ENCODE measurements at places on chromosomes 11 and 22.

GRCh38 chr11:23875176-23875850, 621.5 kb upstream of the LUZP2 start:
- DNase-seq, result no peak

DNA sequence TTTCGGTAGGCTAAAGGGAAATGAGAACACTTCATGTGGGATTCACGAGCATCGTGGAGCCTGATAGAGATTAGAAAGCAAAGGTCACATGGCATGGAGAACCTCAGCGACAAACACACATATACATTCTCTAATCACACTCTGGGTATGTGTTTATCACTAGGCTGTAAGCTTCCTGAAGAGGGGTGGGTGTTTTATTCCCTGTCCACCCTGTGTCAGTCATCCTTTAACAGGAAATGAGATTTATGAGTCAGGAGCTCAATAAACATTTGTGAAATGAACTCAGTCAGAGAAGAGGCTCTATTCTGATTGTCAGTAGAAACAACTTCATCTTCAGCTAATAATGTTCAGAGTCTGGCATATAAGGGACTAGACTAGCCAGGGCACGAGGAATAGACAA, 71.7 kb upstream of the EIF3M start:
- peak; percentile 34 for DNase-seq

DNA sequence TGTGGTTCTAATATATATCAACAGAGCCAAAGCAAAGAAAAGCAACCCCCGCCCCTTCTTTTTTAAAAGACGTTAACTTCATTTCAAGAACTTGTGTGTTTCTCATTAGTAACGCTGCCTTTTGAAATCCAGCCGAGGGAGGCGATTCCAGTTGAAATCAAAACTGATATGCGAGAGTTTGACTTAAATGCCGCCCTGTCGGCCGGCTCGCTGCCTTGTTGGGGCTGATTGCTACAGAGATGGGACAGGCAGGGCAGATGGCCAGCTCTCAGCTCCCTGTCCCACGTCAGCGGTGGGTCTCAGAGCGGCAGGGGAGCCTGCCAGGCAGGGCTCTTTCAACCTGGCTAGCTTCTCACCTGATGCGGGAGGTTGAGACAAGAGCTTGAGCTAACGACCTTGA, 51.9 kb upstream of the ALX4 start:
- DNase-seq, result no peak

GRCh38 chr11:77497368-77497767, 23.5 kb upstream of the PAK1 start:
- peak; percentile 39 for DNase-seq

DNA sequence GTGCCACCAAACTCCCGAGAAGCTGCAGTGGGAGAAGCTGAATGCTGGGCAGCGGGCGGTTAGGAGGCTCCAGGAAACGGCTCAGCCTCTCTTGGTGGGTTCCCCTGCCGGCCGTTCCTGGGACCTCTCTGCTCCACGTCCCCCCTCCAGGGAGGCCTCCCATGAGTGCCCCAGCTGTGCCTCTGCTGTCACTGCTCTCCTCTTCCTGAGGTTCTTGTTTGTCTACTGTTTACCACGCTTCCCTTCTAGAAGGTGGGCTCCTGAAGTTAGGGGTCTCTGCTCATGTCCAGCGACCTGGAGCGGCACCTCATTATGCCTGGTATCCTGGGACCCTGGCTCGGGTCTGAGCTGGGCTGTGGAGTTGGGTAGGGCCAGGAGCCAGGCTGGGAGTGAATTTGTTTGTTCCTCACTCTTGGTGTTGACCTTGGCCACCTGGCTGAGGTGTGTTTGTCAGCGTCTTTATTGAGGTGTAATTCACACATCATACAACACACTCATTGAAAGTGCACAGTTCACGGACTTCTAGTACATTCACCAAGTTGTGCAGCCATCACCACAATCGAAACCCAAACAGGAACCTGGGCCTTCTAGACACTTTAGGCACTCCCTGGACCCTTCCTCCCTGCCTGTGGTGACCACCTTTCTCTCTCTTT, 37.8 kb upstream of the GRAMD4 start:
- DNase-seq, result no peak

- no peak for DNase-seq
Measured at GRCh38 chr11:10969387-10969786, 111.5 kb upstream of the ZBED5 start.

DNA sequence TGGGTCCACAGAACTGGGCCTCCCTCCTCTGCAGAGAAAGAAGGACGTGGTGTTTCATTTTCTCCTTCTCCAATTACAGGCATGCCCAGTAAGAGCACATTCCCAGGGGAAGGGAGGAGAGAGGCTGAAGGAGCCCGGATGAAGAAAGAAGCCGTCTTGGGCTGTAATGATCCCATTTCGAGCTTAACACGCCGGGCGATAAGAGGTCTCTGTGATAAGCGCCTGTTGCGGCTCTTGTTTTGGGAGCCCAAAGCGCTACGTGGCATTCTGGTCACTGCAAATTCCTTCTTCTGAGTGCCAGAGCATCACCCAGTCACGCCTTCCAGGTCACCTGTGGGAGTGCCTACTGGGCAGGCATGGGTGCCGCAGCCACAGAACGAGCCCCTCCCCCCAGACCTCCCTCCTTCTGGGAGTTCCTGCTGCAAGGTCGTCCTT, 57.5 kb downstream of the ANO1 start:
- DNase-seq, result no peak

GRCh38 chr11:100681064-100681502, 6.0 kb upstream of the ARHGAP42 start:
- peak; percentile 88 for DNase-seq

GRCh38 chr11:68402355-68403031, 58.1 kb upstream of the PPP6R3 start:
- DNase-seq, result no peak

DNA sequence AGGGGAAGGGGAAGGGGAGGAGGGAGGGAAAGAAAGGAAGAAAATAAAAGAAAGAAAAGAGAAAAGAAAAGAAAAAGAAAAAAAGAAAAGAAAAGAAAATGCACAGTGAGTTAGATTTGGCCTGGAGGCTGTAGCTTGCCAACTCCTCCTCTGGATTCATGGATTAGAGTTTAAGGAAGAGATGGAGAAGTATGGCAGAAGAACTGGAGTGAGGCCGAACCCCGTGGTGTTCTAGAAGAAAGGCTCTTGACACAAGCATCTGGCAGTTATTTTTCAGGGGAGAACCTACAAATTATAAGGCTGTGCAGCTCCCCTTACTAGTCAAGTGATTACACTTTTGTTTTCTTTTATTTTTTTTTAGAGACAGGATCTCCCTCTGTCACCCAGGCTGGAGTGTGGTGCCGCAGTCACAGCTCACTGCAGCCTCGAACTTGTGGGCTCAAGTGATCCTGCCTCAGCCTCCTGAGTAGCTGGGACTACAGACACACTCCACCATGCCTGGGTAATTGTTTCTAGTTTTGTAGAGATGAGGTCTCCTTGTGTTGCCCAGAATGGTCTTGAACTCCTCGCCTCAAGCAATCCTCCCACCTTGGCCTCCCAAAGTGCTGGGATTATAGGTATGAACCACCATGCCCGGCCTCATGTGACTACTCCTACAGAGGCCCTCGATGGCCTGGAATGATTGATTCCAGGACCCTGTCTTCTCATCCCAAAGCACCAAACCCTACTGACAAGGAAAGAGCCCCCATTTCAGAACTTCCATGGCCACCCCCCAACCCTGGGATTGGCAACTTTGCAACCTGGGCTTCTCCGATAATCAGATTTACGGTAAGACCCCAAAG, 19.5 kb downstream of the ZNF74 start:
- DNase-seq, result no peak

DNA sequence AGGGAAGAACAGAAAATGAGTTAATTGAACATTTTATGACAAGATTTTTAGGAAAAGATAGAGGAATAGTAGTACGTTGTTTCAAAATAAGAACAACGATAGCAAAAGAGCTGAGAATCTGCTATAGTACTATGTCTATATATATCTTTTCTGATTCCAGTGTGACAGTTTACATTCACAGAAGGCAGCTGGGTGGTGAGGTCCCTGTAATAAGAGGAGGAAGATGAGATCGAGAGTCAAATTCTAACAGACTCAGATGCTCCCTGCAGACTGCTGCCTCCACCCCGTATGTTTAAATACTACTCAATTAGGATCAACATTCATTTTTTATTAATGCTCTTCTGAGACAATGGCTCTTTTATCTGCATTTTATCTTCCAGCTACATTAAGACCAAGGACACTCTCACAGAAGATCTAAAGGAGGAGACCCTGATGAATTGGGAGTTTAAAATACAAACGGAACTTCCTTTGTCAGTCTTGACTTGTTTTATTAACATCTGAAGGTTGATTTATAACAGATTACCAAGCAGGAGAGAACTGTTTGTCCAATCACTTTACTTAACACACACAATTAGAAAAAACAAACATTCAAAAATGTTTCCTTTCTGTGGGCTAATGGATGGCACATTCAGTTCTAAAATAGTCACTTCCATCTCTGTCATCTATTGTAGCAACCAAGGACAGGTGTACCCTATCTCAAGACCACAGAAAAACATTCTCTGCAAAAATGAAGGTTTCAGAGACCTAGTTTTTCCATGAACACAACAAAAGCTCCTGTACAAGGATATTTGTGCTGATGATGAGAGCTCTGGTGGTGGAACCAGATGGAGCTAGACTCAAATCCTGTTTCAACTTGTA, 240.2 kb downstream of the CADM1 start:
- DNase-seq, result no peak

DNA sequence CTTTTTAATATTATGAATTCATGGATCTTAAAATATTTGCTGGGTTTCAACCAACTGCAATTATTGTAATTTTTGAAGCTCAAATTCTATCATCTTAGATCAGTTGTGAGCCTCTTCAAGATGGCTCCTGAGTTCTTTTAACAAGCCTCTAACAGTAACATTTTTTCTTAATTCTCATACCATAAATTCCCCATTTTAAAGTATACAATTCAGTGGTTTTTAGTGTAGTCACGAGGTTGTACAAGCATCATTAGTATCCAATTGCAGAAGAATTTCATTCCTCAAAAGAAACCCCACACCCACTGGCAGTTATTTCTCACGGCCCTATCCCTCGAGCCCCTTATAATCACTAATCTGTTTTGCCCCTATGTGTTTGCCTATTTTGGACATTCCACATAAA, 270.8 kb downstream of the SBF2 start:
- DNase-seq, result no peak

GRCh38 chr11:1564535-1565172, 7.4 kb downstream of the DUSP8 start:
- DNase-seq, result peak; percentile 43

DNA sequence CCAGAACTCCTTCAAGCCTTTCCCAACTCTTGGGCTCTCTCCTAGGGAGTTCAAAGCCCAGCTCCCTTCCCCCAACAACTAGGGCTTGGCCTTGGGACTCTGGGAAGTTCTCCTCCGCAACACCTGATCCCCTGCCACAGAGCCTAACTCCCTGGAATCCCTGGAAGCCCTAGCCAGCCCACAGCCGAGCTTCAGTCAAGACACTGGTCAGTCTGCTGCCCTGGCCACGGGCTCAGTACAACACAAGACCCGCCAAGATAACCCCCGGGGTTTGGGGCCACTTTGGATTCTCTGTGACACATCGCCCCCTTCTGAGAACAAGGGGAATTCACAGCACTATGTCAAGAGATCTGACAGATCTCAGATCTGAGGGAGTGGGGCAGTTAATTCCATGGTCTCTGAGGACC, 58.3 kb downstream of the SLC22A12 start:
- peak; percentile 76 for DNase-seq

DNA sequence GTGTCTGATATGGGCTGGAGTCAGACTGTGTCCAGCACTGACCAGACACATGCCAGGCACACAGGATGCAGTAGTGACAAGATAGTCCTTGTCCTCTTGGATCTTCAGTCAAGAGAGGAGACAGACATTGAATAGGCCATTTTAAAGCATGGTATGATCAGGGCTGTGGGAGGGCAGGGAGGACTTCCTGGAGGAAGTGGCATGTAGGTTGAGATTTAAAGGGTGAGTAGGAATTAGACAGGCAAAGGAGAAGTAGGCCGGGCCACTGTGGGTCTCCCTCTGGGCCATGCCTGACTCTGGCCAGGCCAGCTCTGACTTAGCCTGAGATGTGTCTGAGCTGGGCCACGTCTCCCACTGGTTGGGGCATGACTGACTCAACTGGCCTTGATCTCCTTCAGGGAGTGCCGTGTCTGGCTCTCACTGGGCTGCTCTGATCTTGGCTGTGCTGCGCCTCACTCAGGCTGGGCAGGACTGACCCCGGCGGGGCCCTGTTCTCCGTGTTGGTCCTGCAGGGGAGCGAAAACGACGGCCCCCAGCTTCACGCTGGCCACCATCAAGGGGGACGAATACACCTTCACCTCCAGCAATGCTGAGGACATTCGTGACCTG, 71.2 kb downstream of the MYO7A start:
- no peak for DNase-seq

- no peak for DNase-seq
Measured at GRCh38 chr11:69489031-69489745, 7.7 kb downstream of the LINC01488 start.

- no peak for DNase-seq
Measured at GRCh38 chr22:40540265-40540664, 96.3 kb downstream of the MRTFA start.

DNA sequence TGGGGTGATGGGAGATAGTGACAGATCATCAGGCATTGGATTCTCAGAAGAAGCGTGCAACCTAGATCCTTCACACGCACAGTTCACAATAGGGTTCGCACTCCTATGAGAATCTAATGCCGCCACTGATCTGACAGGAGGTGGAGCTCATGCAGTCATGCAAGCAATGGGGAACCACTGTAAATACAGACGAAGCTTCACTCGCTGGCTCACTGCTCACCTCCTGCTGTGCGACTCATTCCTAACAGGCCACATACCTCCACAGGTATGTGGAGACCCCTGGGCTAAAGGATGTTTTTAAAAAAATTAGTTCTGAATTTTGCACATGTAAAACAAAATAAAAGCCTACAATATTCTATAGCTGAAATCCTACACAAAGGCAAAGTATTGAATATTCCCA, 20.5 kb upstream of the TEAD1 start:
- no peak for DNase-seq

DNA sequence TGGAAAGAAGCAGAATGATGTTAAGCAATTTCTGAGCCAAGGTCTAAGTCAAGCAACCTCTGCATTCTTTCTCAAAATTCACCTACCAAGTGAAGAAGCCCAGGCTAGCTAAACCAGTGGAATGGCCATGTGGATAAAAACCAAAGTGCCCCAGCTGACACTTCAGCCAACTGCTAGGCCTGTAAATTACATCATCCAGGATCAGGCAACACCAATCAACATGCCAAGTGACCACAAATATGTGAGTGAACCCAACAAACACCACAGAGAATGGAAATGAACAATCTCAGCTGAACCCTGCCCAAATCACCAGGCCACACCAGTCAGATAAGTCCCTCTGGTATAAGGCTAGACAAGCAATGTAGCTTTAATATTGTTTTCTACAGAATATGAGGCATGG, 25.1 kb upstream of the FJX1 start:
- DNase-seq, result no peak

Data from NB4 (cell line).